ENCODE measurements at places on chromosomes 16 and 17. TPM values are rescaled to one million over a fixed set of nuclear protein-coding genes. Genes with fewer than 3 reads are reported as not detected.

GRCh38 chr16:1299012-1299867 lies 10.2 kb upstream of the UBE2I start:
- DNase-seq: no peak

The TNP2 gene
- not detected for polyA plus RNA-seq

The TBC1D3I gene
- polyA plus RNA-seq: not detected

- no peak for DNase-seq
Observed at GRCh38 chr17:13365331-13365730, 236.4 kb downstream of the HS3ST3A1 start.

DNA sequence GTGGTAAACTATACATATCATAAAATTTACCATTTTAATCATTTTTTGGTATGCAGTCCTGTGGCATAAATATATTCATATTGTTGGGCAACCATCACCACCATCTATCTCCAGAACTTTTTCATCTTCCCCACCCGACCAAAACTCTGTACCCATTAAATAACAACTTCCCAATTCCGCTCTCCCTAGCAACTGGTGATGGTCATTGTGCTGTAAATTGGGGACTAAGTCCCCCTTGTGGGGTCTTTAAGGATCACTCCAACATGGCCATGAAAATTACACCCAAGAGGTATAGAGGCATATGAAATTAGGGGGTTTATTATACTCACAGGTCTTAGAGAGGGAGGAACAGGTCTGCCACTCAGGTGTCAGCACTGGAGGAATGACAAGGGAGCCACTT lies 57.4 kb upstream of the NKD1 start:
- DNase-seq: no peak

The CCL7 gene
- not detected for polyA plus RNA-seq

The TBC1D3 gene
- polyA plus RNA-seq: not detected

DNA sequence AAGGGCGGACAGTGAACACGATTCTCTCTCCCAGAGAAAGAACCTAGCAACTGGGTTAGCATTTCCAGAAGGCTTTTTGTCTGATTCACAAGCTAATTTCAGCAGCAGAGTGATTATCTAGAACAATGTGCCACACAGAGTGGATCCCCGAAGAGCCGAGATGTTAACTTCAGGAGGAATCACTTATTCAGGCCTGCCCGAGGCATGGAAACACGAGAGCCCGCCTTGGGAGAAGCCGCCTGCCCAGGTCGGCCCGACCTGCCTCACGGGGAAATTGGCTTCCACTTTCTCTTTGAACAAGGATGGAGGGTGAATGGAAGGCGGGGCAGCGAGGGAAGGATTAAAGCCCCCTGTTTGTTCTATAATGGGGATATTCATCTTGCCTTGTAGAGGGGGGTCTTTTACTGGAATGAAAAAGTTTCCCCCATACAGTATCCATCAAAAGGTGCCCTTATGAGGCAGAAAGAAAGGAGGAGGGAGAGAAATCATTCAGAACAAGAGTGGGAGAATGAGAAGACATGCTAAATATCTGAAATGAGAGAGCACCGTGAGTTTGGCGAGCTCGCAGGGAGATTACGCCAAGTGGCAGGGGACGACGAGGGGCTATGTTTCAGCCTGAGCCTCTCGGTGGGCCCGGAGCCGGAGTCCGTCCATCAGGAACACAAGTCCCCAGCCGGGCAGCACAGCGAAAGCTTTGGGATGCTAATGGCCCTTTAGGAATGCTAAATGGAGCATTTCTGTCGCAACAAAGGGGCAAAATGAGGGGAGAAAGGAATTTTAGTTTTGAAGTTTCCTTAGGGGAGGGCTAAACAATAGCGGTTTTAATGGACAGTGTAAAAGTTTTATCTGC lies 33.0 kb downstream of the NTN1 start:
- DNase-seq: no peak

GRCh38 chr16:30797670-30798309 lies 10.8 kb upstream of the ZNF629 start:
- DNase-seq: no peak

GRCh38 chr16:89502081-89502843 lies 5.9 kb upstream of the SPG7 start:
- no peak for DNase-seq

DNA sequence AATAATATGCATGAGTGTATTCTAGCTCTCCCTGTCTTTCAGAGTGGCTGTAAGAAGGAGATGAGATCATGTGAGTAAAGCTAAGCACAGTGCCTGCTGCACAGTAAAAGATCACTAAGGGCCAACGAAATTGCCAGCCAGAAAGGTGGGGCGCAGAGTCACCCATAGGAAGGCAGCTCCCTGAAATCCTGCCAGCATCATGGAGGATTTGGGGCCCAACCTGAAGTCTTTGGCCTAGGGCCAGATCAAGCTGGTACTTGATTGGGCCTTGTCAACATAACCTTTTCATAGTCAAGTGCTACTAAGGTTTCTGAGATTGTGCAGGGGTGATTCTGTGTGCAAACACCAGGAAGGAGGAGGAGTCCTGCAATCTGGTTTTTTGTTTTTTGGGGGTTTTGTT lies 16.5 kb downstream of the SCNN1B start:
- no peak for DNase-seq

DNA sequence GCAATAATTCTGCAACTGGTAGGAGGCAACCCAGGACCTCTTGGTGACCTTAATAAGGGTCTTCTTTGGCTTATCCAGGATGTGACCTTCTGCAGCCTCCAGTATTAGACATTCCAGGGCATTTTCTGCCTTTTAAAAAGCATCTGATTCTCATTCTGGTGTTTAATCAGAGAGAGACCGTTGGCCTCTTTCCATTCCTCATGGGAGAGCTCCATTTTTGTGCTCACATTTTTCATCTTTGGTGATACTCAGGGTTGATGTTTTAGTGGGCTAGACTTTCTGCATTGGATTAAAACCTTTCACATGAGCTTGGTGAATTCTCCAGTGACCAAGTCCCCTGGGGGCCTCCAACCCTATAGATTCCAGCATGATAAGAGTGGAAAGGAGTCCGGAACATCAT lies 150.2 kb upstream of the CACNG5 start:
- no peak for DNase-seq

GRCh38 chr17:40501499-40501911 lies at the start of gene TNS4:
TSS of gene TNS4 (minus strand) at chr17:40501623. CDS start at chr17:40496425, 5,198 bp downstream.
- no peak for DNase-seq

- DNase-seq: no peak
Observed at GRCh38 chr17:17526369-17526768, 30.2 kb upstream of the RASD1 start.

- no peak for DNase-seq
Observed at GRCh38 chr16:78900044-78900811, 700.3 kb downstream of the MAF start.

- no peak for DNase-seq
Observed at GRCh38 chr16:80704751-80705505, 99.5 kb downstream of the CDYL2 start.

The GSG1L2 gene
- polyA plus RNA-seq: not detected

DNA sequence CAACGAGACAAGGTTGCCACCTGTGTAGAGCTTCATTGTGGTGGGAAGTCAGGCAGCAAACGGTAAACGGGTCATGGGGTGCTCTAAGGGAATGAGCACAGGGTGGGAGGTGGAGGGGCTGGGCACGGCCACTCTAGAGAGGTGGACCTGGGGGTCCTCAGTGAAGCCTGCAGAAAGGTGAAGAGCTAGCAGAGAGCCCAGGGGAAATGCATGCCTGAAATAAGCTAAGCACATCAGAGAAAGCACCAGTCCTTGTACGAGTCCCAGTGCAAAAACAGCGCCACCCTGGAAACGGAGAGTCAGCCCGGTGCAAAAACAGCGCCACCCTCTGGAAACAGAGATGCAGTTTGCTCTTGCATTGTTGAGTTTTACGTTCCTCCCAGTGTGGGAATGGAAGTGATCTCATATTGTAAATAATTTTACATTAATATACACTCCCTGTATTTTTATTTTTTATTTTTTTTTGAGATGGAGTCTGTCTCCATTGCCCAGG lies 65.0 kb downstream of the TBC1D16 start:
- no peak for DNase-seq

GRCh38 chr17:10523064-10523463 lies 4.7 kb upstream of the MYH1 start:
- DNase-seq: no peak

DNA sequence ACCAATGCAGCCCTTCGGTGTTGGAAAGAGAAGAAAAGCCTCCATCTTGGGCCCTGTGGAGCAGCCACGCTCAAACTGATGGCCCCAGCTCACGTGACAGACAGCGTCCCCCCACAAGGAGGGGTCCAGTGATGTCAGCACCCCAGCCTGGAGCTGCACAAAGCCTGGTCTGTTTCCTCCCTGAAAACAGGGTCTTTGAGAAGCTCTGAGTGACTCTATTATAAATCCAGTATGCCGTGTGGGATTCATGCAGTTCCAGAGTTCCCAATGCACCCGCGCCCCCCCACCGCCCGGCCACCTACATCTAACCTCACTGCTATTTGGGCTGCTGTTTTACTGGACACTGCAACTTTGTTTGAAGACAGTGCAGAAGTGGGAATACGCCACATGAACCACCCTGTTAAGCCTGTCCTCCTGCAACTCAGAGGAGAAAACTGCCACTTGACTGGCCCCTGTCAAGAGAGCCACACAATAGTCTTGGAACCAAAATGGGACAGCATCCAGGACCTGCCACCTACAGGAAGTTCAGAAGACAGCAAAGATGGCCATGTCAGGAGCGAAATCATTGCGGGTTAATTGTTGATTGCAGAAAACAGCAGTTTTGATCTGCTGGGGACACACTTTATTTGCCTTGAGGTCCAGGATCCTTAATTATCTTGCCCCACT lies 33.1 kb downstream of the PMP22 start:
- DNase-seq: no peak

The TP53TG3C gene
- polyA plus RNA-seq: not detected

DNA sequence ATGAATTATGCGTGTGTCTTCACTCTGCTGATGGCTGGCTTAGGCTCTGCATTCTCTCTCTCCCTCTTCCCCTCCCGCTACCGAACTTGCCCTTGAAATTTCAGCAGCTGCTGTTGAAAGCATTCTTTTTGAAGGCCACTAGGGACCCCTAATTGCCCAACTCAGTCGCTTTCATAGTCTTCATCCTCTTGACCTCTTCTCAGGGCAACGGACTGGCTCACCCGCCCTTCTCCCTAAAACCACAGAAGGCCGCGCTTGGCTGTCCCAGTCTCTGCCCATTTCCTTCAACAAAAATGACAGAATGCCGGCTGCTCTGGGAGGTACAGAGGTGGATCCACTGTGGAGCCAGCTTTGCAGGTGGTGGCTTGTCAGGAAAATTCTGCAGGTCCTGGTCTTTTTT lies 21.0 kb upstream of the FMNL1 start:
- DNase-seq: no peak

Data from right renal cortex interstitium (tissue), 3 donors.